Activated effector memory CD4-positive, alpha-beta T cell treated with anti-CD3 and anti-CD28 coated beads, Interleukin-2, amount 50 U/mL, for 16 hours (primary cell): ENCODE measurements at places on chromosomes 2 and 18.

GRCh38 chr2:150742094-150742493 is 254.6 kb upstream of the RND3 start:
- no peak for DNase-seq

- no peak for DNase-seq
Measured at GRCh38 chr18:75638223-75638775, 210.8 kb upstream of the SMIM21 start.

DNA sequence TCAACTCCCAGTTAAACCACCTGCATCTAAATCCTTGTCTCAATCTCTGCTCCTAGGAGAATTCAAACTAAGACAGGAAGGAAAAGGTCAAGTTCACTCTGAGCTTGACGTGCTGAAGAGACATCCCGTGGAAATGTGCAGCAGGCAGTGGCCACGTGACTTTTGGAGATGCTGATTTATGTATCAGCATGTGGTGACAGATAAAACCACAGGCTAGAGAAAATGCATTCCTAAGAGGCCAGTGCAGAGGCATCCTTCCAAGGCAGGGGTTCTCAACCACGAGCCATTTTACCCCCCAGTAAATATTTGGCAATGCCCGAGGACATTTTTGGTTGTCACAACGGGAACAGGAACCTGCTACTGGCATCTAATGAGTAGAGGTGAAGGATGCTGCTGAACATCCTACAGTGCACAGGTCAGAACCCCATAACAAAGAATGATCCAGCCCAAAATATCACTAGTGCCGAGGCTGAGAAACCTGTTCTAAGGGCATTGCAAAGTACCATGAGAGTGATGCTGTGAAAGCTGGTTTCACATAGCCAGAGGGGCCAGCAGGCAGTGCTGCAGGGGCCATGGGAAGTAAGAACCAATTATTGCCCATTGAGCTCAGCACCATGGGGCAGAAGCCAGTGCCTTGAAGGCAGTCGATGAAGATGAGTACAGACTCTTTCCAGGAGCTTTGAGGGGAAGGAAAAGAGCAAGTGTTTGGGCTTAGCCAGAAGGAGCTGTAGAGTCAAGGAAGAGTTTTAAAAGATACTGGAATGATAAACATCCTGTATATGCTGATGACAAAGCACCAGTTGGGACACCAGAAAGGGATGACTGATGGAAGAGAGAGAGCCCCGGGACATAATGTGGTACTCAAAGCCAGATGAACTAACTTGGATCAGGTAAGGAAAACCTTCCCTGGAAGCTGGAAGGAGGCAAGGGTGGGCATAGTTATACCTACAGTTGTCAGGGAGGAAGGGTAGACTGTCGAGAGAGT is 174.6 kb downstream of the HAUS1 start:
- no peak for DNase-seq

DNA sequence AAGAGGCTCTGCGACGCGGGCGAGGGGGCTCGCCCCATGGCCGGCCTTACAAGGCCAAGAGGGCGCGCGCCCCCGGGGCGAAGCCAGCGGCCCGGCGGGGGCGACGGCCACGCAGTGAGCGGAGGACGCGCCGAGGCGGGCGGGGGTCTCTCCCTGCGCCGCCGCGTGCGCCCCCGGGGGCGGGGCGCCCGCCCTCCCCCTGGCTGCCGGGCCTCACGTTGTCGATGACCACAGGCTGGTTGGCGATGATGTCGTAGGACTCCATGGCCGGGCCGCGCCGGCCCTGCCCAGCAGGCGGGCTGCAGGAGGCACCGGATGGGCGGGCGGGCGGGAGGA is 250 bp downstream of the ACTR1B start:
- DNase-seq: no peak

DNA sequence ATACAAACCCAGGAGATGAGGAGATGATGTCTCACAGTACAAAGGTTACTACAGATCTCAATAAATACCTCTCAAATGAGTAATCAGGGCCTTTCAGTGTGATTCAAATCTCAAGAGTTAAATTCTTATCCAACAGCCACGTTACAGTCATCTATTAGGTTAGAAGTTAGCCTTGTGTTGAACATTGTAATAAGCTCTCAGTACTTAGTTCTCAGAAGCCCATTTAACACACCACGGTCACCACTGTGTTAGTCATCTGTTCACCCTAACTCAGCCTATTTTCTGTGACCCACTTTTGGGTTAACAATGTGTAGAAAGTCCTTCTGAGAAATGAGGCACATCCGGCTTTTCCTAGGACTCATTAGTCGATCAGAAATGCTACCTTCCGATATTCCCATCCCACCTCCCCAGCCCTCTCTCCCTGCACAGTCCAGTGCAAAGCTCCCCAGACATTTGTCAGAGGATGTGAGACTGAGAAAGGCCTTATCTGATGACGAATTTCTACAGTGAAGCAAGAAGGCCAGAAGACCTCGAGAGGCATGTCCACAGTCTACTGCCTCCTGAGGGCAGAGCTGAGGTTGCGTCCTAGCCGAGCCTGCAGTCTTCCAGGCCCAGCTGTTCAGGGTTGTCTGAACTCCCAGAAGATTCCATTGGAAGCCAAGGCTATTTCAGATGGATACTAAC is 92.6 kb downstream of the ACTR2 start:
- DNase-seq: no peak

DNA sequence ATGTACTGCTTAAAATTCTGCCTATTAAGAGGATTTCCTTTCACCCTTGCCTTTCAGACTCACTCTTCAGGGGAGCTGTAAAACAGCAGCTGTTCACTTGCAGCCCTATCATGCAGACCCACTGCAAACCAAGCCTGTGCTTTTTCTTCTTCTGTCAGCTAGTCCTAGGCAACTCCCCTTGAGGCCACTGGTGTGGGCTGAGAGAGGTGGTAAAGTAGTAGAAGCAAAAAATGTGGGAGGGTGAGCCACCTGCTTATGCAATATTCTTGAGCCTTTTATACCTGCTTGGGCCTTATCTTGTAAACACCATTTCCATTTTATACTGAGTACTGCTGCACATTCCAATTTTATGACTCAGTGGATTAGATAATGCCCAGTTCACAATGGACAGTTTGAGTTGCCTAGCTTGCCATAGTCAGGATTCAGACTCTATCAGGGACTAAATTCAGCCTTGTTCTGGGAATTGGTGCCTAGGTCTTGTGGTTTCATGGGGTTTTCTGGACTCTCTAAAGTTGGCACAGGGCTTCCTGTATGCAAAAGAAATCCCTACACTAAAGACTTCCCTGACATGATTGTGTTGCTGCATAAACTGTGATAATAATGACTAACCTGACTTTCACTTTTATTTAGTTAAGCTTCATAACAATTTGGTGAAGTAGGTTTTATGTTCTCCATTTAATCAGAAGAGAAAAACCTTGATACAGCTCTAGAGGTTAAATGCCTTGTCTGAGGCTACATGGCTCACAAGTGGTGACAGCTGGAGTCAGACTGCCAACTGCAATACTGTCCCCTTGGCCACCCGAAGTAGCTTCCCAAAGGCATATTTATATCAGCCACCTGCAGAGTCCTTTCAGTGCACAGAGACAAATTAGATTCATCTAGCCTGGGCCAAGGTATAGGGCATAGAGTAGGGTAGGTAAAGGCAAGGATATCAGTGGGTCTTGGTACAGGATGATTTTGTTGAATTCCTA is 47.4 kb upstream of the KDM3A start:
- no peak for DNase-seq

DNA sequence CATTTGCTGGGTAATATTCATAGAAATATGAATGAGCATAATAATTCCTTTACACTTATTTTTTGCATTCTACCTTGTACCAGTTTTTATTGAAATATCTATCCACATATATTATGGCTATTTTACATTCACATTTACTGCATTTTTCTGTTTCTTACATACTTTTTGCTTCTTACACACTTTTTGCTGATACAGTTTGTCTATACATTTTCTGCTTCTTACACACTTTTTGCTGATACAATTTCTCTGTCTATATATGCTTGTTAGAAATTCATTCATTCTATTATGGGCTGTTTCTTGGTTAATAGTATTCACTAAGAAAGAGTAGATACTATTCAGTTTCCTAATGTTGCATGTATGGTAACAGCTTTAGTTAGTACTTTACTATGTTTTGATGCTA is 16.9 kb upstream of the STAMBP start:
- no peak for DNase-seq

DNA sequence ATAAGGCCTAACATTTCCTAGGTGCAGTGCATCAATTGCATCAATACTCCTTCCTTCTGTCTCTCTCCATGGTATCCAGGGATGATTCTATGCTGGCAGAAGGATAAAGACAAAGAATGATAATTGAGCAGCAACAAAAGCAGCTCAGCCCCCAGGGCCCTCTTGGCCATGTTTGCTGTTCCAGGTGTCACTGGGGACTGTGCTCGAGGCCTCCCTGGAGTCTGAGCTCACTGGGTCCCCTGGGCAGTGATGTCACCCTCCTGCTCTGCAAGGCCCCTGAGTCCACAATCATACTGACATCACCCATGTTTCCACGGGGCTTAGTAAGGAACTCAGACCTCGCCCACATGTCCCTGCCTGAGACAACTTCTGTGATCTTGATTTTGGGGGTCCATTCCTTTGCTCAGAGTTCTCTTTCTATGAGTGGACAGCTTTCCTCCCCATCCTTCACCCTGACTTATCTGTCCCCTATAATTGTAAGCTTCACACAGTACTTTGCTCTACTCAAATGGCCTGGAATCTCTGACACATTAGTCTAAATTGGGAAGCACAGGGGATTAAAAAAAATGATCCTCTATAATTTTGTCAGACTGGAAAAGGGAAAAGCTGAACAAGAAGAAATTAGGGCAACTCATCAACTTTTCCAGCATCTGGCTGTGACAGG is 15.8 kb upstream of the EXOC6B start:
- DNase-seq: no peak

DNA sequence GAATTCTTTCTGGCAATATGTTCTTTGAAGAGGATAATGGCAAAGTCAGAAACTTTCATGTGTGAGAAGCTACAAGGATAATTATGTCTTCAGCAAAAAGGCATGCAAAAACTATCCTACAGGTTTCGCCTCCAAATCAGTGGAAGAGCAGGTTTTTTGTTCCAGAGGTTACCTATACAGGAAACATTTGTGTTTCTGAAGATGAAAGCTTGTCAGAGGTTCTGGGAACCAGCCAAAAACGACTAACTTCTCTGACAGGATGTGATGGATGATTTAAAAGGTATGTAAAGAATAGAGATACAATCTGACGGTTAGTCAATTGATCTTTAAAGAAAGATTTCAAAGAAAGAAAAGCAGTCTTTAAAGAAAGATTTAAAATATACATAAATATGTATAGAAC is 37.6 kb downstream of the RND3 start:
- no peak for DNase-seq

GRCh38 chr2:55114597-55114996 is 64.3 kb upstream of the RTN4 start:
- DNase-seq: no peak

GRCh38 chr2:176206682-176207081 is 18.2 kb downstream of the HOXD1 start:
- no peak for DNase-seq

- DNase-seq: no peak
Measured at GRCh38 chr2:234203135-234203984, 152.9 kb downstream of the SPP2 start.

GRCh38 chr2:156182132-156182531 is 150.4 kb downstream of the NR4A2 start:
- no peak for DNase-seq

GRCh38 chr2:40653829-40654228 is 201.9 kb upstream of the SLC8A1 start:
- no peak for DNase-seq

DNA sequence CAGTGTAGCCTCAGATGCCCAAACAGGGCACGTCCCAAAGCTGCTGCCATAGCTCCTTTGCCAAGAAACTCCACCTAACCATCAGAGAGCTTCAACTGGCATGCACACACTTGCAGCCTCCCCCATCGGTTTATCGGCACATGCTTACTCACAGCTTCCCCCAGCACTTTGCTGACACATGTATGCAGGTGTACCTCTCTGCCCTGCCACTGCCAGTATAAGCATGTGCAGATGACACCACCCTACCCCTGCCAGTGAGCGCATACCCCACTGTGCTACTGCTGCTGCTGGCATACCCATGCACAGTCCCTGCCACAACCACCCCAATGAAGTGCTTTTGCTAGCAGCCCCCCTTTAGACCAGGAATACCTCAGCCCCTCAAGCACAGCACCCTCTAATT is 1231.0 kb downstream of the DSC3 start:
- no peak for DNase-seq

DNA sequence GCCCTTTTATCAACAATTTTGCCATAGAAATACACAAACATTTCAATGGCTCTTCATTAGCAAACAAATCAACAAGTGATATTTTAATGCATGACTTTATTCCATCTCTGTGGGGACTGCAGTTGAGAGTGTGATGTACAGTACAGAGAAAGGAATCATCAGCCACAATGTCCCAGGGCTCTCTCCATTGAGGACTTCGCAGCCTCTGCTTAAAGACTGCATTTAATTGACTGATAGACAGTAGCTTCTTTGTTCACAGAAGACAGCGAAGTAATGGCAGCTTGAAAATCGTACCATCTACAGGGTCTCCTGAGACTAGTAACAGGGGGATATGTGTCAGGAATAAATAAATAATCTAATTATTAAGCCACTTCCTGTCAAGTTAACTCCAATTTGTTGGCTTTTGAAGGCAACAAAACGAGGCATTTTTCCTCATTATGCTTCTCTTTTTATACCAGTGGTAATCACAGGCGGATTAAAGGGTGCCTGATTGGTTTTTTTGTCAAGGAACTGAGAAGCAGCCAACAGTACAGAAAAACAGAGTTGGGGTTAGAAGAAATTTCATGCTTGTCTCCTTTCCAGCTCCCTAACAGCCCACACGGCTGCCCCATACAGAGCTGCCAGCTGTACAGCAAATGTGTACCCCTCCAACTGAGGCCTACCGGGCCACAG is 164.3 kb downstream of the ZNF521 start:
- no peak for DNase-seq

- DNase-seq: no peak
Measured at GRCh38 chr18:48996901-48997463, 46.2 kb upstream of the SMAD7 start.

- DNase-seq: no peak
Measured at GRCh38 chr18:46276748-46277147, 172.6 kb downstream of the HAUS1 start.

GRCh38 chr2:234146087-234146826 is 95.8 kb downstream of the SPP2 start:
- DNase-seq: no peak

GRCh38 chr18:2135309-2135708 is 436.0 kb downstream of the METTL4 start:
- DNase-seq: no peak
